ENCODE measurements at places on chromosomes 1 and 21. TPM values are rescaled to one million over a fixed set of nuclear protein-coding genes. Genes with fewer than 3 reads are reported as not detected.
A peak's percentile ranks its signal among the peaks of the same experiment; 100 is the strongest.

Gene SPAG17
- not detected for total RNA-seq

Gene CYP4B1
- total RNA-seq: 11.5 TPM

Gene TCHH
- not detected for total RNA-seq

Gene PEAR1
- 7.1 TPM for total RNA-seq

Gene ZNF683
- not detected for total RNA-seq

Gene RIPK4
- total RNA-seq: 0.11 TPM

Gene PCP4
- 5.4 TPM for total RNA-seq

- DNase-seq: no peak
Observed at GRCh38 chr1:18723701-18724411, 93.2 kb downstream of the PAX7 start.

GRCh38 chr21:38267136-38267755 is 10.5 kb downstream of the KCNJ15 start:
- DNase-seq: no peak

- no peak for DNase-seq
Observed at GRCh38 chr1:210587566-210587965, 258.9 kb downstream of the HHAT start.

DNA sequence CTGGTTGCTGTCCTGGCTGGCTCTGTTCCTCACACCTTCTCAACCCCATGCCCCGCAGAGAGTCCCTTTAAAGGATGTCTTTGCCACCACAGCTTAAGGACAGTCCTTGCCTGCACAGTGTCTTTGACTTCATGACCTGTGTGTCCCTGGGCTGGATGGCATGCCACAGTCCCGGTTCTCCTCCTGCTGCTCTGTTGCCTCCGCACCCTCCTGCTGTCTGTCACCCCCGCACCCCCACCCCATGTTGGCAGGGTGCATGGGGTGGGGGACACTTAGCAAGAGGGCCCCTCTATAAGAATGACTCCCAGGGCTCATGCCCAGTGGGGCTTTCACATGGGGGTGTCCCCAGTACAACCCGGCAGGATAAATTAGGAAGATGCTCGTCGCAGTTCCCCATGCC is 41.6 kb upstream of the PADI1 start:
- no peak for DNase-seq

DNA sequence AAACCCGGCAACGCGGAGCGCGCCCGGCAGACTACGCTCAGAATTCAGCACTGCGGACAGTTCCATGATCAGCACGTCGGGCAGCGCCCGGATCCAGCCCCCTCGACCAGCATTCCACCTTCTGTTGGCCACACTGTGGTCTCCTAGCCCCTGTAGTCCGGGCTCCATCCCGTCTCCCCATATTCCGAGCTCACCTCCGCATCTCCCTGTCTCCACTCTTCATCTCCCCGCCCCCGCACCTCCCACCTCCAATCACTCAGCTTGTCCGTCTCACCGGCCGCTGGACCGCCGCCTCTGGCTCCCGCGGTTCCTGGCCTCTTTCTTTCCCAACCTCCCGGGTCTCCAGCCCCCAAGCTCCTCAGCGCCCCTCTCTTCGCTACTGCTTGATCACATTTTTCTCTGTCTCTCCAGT is 500 bp downstream of the EPHA10 start:
- no peak for DNase-seq

DNA sequence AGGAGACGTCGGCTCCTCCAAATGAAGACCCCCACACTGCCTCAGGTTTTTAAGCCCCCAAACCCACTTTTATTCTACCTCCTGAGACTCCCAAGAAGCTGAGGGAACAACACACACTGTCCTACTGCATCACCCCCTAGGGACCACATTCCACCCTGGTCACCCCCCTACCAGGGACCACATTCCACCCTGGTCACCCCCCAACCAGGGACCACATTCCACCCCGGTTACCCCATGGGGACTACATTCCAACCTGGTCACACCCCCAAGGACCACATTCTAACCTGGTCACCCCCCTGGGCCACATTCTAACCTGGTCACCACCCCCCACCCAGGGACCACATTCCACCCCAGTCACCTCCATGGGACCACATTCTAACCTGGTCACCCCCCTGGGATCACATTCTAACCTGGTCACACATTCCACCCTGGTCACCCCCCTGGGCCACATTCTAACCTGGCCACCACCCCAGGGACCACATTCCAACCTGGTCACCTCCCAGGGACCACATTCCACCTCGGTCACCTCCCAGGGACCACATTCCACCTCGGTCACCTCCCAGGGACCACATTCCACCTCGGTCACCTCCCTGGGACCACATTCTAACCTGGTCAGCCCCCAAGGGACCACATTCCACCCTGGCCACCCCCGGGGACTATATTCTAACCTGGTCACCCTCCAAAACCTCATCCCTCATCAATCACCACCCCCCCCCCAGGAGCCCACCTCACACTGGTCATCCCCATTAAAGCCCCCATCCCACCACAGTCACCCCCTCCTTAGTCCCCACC is 587.6 kb downstream of the NPHP4 start:
- DNase-seq: no peak

DNA sequence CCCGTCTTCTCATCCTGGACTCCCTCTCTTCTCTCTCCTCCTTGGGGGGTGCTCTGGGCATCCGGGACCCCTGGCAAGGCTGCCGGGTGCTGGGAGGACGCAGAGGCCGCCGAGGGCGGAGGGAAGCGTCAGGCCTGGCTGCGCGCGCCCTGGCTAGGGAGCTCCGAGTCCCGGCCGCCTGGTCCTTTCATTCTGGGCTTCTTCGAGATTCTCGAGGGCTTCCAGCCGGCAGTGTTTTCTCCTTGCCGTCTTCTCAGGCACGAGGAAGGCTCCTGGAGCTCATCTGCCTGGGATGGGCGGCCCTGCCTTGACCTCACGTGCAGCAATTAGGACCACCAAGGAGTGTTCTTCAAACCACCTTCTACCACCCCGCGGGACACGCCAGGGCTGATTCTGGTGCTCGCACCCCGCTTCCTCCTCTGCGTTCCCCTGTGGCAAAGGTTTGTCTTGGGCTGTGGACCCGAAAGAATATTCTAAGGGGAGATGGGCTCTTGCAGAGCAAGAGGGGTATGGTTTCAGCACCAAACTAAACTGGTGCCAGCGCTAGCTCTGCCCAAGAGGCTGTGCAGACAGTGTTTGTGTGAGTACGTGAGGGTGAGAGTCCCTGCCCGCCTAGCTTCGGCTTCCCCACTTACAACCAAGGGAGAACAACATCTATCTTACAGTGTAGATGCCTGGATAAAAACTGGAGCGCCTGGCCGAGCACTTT is 36.5 kb downstream of the PIK3CD start:
- no peak for DNase-seq

GRCh38 chr1:163093579-163093978 is 24.4 kb downstream of the RGS4 start:
- DNase-seq: no peak

GRCh38 chr21:33687634-33688033 is 45.3 kb downstream of the ITSN1 start:
- DNase-seq: no peak

DNA sequence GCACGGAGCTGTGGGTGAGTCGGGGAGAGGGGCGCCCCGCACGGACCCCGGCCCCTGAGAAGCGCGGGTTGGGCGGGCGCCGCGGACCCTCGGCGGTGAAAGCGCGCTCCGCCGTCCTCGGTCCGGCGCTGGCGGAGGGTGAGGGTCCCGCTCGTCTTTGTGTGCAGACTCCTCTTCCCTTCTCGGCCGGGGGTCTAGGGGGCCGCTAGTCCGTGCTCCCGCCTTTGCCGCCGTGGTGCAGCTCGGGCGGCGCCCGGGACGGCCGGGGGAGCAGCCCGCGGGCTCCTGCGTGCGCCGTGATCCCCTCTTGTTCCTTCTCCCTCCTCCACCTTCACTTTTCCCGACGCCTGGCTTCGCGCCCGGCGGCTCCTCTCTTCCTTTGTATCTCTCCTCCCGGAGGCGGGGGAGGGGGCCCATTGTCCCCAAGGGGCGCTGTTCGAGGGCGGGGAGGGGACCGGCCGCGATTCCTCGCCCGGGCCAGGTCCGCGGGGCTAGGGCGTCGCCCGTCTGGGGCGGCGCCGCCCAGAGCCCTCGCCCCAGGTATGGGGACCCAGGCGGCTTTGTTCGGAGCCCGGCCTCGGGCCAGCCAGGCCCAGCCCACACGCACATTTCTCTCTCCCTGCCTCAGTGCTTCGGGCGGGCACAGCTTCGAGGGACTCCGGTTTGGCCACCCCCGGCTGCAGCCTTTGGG is 519 bp downstream of the FNBP1L start:
- peak; percentile 76 for DNase-seq

- DNase-seq: no peak
Observed at GRCh38 chr1:110859062-110859461, 13.9 kb upstream of the CD53 start.

DNA sequence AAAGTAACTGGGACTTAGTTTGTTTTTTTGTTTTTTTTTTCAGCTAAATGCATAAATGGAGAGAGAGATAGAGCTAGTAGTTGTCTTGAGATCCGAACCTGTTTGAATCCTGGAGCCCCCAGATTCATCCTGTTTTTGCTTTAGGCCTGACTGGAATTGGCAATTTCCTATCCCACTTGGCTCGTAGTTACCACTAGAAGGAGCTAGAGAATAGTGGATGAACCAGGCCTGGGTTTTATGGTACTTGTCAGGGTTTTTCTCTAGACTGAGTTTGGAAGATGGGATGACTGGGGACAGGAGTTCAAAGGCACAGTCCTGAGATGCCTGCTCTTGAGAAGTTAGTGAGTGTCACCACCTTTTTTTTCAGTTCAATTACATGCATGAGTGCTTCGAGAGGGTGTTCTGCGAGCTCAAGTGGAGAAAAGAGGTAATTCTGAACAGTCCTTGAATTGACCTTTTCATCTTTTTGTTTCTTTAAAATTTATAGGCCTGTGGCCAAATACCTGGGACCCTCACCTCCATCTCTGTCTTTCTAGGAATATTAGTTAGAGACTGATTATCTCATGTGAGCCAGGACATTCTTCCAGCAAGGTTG is 23.4 kb downstream of the CELF3 start:
- DNase-seq: no peak

DNA sequence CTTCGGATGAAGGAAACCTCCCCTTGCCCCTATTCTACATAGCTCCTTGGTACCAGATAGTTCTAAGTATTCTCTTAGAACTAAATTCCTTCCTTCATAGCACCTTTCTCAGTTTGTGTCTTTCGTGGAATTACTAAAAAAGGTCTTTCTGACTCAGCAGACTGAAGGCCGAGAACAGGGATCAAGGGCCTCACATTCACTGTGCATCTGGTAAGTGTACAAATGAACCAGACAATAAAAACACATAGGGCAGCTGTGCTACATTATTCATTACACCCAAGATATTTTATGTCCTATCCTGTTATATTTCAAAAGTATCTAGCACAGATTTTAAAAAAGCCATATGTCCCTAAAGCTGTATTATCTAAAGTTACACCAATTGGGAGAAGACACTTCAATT is 62.9 kb upstream of the HP1BP3 start:
- no peak for DNase-seq

- DNase-seq: no peak
Observed at GRCh38 chr1:35577071-35577998, 4.2 kb downstream of the TFAP2E start.

- DNase-seq: peak; percentile 80
Observed at GRCh38 chr1:201737352-201738060, 91.5 kb upstream of the IPO9 start.

GRCh38 chr1:88791192-88791591 is 100.2 kb downstream of the GTF2B start:
- no peak for DNase-seq

- DNase-seq: no peak
Observed at GRCh38 chr1:199678771-199679170, 348.7 kb upstream of the NR5A2 start.

DNA sequence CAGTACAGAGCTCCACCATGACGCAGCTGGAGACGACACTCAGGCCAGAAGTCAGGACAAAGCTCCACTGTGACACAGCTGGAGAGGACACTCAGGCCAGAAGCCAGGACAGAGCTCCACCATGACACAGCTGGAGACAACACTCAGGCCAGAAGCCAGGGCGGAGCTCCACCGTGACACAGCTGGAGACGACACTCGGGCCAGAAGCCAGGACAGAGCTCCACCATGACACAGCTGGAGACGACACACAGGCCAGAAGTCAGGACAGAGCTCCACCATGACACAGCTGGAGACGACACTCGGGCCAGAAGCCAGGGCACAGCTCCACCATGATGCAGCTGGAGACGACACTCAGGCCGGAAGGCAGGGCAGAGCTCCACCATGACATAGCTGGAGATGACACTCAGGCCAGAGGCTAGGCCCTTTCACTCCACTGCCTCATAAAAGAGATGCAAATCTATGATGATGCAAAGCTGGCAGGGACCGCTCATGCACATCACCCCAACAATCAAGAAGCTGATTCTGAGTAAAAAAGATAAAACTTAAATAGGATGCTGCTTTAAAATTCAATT is 13.6 kb upstream of the OR2B11 start:
- DNase-seq: no peak

GRCh38 chr21:38159355-38159754 is 97.4 kb upstream of the KCNJ15 start:
- DNase-seq: peak; percentile 21

Data from left ventricle myocardium inferior (tissue), 1 donor.